ENCODE measurements at places on chromosomes 3 and 15.
A peak's percentile ranks its signal among the peaks of the same experiment; 100 is the strongest.

DNA sequence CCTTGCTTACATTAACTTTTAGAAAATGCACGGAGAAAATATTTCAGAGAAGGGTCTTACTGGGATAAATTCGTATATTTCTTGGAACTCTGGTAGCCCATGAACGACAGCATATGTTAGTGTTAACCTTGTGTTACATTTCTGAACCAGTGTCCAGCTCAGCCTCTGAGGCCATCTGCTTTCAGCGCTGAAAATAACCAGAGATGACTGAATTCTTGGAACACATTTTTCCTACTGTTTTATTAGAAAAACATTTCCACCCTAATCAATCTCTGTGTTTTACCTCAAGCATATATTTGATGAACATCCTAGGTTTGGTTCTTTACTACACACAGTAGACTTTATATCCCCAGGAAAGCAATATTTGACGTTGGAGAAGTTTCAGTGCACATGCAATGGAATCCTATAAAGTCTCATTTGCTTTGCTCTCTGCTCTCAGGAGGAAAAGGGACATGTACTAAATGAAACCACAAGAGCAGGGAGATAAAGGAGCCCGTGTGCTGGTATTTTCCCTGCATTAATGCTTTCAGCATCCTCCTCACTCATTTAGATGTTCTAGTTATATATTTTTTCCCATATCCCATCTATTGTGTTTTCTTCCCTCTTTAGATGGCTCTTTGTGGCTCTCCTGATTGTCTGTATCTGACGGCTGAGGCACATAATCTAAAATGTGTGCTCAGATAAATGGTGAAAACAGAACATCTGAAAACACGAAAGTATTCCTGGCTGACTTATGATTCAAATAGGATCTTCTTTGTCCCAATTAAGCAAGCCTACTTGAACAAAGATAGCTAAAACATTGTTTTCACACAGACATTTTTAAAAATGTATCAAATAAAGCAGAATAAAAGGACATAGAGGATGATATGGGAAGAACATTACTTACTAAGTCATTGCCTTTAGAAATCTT, 151.7 kb upstream of the KCNMB2 start:
- DNase-seq, result no peak

DNA sequence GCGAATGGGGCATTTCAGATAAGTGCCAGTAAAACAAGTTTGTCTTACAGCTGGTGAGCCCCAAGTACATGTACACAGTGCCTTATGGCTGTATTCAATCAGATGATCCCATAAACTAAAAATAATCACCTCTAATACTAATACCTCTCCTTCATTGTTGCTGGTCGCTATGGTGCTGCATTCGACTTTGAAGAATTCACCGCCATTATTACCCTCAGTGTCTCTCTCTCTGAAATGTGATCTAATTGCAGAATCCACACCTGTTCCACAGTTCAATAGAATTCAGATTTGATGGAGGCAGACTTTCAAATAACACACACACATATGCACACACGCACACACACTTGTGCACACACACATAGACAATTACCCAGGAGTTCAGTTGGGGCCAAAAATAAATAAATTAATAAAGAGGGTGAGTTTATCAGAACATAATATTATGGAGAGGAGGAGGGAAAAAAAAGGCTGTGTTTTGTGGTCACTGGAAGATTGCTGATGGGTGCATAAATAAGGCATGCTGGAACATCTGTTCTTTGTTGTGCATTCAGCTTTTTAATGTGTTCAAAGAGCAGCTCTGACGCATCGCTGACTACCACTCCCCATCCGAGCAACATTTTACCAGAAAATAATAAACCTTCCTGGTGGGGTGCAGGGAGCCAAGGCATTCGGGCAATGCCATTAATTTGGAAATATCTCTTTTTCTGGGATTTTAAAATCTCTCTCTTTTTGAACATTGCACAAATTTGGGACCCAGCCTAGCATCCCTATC, 235.7 kb downstream of the SATB1 start:
- peak; percentile 46 for DNase-seq

DNA sequence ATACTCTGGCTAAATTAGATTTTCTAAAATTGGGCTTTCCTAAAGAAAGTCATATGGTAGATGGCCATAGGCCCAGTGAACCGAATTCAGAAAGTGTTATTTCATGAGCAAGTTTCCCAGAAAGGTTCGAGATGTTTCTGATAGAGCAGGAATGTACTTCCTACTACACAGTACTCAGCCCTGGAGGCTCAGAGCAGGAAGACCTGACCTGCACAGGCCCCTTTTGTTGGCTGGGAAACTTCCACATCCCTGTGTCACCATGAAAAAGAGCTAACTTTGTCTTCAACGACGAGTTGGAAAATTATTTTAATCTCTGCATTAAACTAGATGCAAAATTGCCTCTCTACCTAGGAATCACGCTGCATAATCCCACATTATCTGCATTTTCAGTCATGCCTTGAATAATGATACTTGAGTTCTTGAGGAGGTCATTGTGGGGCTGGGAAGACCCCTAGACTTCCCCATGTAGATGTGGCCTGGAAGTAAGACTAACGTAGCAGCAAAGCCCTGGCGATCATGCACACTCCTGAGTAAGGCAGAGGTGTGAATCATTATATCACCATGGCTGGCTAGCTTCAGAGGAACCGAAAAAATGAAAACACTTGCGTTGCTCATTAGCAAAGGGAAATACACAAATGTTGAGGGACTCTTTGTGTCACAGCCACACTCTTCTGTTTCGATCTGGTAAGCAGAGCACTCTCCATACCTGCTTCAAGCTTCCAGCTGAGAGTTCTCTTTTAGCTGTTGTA, 47.1 kb downstream of the CMTM7 start:
- DNase-seq, result no peak

- DNase-seq, result no peak
Observed at GRCh38 chr15:100005013-100005412, 271.8 kb upstream of the LYSMD4 start.

DNA sequence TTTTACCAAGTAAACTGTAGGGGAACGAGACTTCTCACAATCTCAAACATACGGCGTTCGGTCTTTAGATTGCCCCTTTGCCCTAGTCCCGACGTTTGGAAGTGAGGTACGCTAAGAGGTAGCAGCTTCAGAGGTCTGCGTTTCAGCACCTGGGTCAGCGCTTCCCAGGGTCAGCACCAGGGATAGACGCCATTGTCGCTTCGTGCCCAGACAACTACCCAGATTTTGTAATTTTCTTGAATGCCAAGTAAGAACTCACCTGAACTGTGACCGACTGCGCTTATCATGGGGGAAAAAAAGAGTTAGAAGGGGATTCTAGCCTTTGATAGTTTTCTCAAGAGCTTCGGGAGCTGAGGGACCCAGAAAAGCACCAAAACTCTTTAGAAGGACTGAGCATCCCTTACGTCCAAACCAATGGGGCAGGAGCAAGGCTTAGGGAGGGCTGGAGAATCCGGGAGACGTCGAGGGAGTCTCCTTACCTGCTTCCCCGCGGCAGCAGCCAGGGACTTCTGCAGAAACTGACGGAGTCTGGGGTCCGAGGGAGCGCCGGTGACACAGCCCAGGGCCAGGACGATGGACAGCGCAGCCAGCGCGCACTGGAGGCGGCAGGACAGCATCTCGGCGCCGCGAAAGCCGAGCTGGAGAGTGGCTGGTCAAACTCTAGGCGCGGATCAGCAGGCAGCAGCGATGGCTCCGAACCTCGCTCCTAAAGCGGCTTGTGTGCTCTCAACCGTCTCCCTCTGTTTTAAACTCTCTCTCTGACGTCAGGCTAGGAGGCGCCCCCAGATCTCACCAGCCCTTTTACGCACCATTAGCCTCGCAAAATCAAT, at the start of gene SST:
TSS of gene SST (minus strand) at position 720 of the 830 bp plus-strand sequence. CDS start at position 617, 103 bp downstream.
- DNase-seq, result no peak

DNA sequence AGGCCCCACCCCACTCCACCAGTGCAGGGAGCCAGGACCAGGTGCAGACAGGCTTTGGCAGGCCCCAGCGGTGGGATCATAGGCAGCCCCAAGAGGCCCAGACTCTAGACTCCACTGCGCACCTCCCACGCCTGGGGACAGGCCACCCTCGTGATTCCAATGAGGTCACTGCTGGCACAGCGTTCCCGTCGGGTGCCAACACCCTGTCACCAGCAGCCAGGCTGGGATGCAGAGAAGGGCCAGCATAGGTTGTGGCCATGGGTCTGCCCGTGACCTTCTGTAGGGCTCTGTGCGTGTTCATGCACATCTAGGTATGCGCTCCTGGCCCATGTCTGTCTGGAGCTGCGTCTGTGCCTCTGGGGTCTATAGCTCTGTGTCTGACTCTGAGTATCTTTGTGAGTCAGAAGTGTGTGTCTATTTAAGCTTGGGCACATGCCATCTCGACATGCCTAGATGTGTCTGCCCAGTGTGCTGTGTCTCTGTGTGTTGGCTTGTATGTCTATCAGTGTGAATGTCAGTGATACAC, 13.0 kb downstream of the VIPR1 start:
- no peak for DNase-seq

DNA sequence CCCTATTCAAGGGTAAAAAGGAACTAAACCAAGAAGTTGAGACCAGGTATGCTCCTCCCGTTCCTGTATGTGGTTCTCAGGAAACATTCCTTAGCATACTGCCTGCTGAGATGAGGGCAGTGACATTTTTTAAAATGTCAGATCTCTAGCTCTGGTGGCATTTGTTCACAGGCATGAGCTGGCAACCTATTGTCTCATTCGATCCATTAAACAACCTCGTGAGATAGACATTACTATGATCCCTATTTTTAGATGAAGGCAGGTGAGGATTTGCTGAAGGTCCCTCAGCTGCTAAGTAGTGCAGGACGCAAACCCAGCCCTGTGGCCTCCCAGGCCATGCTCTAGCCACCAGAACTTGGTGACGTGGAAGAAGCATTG, 74.9 kb downstream of the SIDT1 start:
- no peak for DNase-seq

GRCh38 chr3:105533960-105534359, 167.3 kb downstream of the ALCAM start:
- DNase-seq, result no peak

- no peak for DNase-seq
Observed at GRCh38 chr3:156981005-156981404, 154.9 kb downstream of the LEKR1 start.

GRCh38 chr15:101051291-101052030, 132.3 kb downstream of the LRRK1 start:
- no peak for DNase-seq

DNA sequence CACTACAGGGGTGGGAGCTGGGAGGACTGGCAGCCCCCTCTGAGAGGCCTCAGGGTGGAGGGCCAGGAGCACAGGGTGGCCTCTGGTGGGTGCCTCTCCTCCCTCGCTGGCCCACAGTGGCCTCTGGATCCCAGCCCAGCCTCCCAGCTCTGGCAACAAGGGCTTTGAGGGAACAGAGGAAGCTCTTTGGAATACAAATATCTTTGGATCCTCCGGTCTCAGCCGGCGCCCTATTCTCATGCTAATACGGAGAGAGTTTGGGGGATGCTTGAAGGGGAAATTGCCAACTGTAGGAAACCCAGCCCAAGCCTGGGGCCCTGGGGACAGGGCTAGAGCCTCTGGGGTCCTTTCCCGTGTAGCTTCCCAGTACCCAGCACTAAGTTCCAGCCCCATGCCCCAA, 33.4 kb upstream of the INSYN1 start:
- DNase-seq, result no peak

- no peak for DNase-seq
Observed at GRCh38 chr3:3180456-3180855, 965 bp upstream of the CRBN start.

DNA sequence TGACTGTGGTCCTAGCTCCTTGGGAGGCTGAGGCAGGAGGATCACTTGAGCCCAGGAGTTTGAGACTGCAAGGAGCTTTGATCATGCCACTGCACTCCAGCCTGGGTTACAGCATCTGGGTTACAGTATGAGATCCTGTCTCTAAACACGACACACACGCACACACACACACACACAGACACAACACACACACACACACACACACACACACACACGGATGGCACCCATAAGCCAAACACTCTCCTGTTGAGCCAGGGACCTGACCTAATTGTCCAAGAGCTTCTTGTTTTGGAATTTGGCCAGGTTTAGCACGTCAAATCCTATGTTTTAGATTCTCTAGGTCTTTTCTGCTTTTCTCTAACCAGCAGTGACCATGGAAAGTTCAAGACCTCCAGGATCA, 26.8 kb downstream of the EID1 start:
- no peak for DNase-seq

DNA sequence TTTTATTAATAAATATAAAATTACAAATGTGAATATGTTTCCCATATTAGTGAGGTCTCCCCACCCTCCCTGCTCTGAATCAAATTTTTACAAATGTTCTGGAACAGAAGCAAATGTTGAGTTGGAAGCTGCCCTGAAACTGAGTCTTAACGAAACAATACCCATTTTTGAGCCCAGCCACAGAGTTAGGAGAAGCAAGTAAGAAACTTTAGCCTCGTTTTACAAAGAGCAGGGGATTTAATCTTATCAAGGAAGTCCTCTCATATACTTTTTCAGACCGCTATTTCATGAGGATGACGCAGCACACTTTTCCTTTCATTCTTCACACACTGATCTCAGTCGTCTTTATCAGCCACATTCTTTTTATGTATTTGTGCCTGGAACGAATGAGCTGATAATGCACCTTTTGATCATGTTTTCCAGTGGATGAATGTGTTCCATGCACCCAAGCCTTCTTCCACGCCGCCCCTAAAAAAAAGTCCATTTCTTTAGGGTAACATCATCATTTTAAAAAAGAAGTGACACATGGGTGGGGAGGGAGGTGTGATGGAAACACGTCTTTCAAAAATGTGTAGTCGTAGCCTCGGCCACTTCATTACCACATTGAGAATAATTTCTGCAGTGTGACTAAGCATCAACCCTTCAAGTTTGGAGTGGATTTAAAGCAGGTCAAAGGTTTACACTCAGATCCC, 48.1 kb downstream of the SETMAR start:
- no peak for DNase-seq

DNA sequence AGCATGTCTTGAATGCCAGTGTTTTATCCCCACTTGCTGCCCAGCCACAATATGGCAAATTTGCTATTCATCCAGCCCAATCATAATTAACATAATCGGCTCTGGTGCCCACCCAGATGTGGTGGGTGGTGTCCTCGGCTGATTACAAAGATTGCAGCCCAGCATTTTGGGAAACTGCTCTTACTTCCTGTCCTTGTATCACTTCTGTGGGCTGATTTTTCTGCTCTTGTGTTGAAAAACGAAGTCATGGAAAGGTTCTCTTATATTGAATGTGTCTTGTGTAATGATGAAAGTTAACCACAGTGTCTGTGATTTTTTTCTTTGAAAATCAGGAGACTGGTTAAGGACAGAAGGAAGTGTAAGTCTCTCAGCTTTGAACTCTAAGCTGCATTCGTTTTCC, 141.7 kb downstream of the CACNA2D3 start:
- DNase-seq, result no peak

DNA sequence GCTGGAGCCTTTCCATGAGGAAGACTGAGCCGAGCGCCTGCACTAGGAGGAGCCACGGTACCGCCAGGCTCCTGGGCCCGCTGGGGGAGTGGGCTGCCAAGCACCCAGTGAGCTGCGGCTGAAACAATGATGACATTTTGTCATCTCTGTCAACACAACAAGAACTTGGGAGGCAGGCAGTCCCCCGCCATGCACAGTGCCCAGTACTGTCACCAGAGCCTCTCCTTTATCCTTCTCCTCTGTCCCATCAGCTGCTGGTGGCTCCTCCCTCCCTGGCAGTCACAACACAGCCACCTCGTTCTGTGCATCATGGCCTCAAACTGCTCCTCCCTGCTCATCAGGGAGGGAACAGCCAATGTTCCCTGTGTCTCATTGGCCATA, 34.0 kb upstream of the PCSK6 start:
- no peak for DNase-seq

GRCh38 chr15:67906382-67906781, 66.5 kb upstream of the RNU6-1 start:
- DNase-seq, result no peak

- peak; percentile 58 for DNase-seq
Observed at GRCh38 chr3:79286882-79287281, 480.9 kb downstream of the ROBO1 start.
